ENCODE measurements at places on chromosomes 7 and 10. TPM values are rescaled to one million over a fixed set of nuclear protein-coding genes. Genes with fewer than 3 reads are reported as not detected.

GPNMB gene
- 0.57 TPM for total RNA-seq

CYP26A1 gene
- total RNA-seq, result 1.3 TPM

DDX21 gene
- total RNA-seq, result 132 TPM

UTF1 gene
- not detected for total RNA-seq

CTBP2 gene
- total RNA-seq, result 99.6 TPM

ACSM6 gene
- total RNA-seq, result not detected

NKX2-3 gene
- not detected for total RNA-seq

DNAJC1 gene
- 26.1 TPM for total RNA-seq

LRGUK gene
- total RNA-seq, result 0.33 TPM

Data from vein endothelial cell (primary cell).